ENCODE measurements at places on chromosomes 3 and 15.

DNA sequence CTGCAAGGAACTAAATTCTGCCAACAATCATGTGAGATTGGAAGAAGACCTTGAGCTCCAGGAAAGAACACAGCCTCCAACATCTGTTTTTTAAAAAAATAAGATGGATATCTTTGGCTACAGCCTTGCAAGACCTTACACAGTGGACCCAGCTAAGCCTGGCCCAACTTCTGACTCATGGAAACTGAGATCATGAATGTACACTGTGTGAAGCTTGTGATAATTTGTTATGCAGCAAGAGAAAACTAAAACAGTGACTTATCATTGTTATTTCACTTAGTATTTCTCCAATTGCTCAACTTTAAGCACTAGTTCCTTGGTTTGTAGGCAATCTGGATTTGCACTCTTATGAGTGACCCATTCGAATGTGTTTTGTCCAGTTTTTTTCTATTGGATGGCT, 29.3 kb downstream of the SHQ1 start:
- DNase-seq = no peak

DNA sequence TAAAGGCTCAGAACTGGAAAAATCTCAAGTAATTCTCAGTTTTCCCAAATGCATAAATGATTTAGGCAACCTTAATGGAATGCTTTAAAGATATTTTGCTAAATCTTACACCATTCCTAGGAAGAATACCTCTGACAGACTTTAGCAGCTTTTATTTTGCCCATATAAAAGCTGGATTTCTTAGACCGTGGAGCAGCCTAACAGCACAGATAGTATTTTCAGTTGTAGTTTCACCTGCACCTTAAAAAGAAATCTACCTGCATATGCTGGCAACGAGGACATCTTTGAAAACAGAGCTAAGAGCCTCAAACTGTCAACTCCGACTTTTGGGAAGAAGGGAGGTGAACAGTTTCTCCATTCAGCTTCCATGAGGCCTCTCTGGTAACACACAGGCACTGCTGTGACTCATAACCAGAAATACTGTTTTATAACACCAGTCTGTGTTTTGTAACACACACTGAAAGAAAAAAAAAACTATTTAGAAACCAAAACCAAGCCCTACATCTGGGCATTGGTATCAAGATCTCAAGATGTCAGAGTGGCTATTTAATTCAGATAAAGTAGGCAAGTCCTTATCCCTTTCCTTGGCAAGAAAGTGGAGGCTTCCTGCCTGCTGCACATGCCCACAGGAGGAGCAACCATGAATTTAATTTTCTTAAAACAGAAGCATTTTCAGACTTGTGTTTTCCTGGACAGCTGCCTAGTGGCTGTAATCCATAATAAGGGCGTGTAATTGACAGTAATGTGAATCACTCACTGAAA, 181.5 kb upstream of the ICE2 start:
- DNase-seq = no peak

GRCh38 chr3:118991775-118992174, 42.9 kb downstream of the IGSF11 start:
- DNase-seq = no peak

- no peak for DNase-seq
Observed at GRCh38 chr3:113234688-113235260, 23.4 kb downstream of the BOC start.

DNA sequence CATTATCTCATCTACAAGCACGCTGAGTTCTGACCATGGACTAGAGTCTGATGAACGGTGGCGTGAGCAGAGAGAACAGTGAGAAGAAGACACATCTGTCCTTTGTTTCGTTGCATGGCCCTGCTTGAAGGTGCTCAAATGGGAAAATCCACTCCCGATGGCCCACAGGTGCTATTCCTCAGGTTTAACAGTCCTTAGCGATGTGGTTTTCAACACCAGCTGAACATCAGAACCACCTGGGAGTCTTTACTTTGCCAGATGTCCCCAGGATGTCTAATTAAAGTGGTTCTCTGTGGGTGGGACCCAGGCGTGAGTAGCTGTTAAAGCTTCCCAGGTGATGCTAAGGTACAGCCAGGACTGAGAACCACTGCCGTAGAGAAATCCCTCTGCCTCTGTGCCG, 13.0 kb downstream of the ADAMTS17 start:
- no peak for DNase-seq

- no peak for DNase-seq
Observed at GRCh38 chr3:42264399-42265058, 1.5 kb downstream of the CCK start.

- no peak for DNase-seq
Observed at GRCh38 chr3:16474920-16475319, 38.6 kb downstream of the RFTN1 start.

GRCh38 chr3:109702252-109702651, 364.9 kb upstream of the DPPA4 start:
- peak; percentile 7 for DNase-seq

DNA sequence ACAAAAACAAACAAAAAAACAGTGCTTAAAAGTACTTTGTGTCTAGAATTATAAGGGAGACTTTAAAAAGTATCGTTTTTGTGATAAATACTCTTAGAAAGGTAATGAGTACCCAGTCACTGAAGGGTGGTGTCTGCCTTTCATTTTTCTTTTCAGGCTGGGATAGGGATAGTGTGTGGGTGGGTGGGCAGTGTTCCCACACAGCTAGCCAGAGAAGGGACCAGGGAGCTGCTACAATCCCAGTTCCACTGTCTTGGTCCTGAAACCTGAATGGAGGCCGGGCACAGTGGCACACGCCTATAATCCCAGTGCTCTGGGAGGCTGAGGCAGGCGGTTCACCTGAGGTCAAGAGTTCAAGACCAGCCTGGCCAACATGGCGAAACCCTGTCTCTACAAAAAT, 2.1 kb downstream of the GK5 start:
- DNase-seq = no peak

DNA sequence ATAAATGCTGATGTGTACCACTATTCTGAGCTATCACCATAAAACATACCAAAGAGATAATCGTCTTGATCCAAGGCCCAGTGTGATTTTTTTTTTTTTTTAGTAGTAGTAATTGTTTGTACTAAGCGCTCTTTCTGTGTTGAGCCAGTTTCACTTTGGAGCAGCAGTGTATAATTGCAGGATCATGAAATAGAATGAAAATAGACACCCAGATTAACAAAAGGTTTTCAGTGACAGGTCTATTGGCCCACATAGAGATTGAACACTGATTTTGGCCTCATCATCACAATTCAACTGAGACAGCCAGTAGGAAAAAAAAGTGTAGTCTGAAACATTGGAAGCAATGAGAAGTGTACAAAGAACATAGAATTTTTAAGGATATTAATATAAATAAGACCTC, 749.8 kb downstream of the NAALADL2 start:
- DNase-seq = no peak

DNA sequence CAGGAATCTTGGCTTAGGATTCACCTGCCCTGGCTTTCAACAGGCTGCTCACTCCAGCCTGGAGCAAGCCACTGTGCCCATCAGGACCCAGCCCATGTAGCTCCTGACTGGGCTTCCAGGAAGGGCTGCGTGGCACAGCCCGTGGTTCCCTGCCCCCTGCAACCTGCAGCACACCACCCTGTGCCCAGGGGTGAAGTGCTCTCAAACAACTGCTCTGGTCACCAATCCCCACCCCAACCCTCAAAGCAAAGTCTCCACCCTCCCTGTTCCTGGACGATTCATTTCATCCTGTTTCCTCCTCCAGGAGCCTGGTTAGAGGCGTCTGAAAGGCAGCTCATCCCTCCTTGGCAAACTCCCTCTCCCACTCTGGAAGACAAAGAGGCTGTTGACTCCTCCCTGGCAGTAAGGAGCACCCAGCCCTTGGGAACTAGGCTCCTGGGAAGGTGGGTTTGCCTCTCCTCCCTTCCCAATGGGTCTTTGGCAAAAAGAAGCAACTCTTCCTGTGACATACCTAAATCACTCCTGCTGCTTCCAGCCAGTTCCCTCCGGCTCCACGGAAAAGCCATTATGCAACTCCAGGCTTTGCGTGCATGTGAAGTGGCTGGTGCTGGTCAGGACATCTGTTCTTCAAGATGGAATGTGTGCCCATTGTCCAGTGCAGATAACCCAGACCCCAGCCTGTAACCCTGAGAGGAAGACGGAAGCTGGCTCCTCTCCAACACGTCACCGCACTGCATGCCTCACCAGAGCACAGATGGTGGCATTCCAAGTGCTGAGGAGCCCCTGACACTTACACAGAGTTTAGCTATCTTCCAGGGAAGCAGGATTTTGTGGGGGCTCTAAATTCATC, 29.1 kb upstream of the VIPR1 start:
- no peak for DNase-seq

DNA sequence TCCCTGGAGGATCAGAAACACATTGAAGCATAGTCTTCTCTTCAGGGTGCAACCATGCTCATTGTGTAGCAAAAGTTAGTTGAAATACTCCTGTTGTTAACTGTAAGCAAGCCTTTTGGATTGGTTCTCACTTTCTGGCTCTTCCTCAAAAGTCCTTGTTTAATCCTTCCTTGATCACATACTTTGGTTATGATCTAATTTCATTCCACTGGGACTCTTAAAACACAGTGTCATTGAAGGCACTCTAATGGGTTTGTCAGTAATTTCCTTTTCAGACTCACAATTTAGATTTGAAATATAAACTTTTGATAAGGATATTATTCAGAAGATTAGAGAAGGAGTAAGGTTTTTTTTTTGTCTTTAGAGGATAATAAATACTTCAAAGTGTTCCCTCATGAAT, 451.7 kb upstream of the SGO1 start:
- DNase-seq = no peak

- no peak for DNase-seq
Observed at GRCh38 chr3:66644549-66644948, 143.7 kb upstream of the LRIG1 start.

GRCh38 chr3:127171721-127172120, 21.2 kb upstream of the PRR23E start:
- DNase-seq = no peak

DNA sequence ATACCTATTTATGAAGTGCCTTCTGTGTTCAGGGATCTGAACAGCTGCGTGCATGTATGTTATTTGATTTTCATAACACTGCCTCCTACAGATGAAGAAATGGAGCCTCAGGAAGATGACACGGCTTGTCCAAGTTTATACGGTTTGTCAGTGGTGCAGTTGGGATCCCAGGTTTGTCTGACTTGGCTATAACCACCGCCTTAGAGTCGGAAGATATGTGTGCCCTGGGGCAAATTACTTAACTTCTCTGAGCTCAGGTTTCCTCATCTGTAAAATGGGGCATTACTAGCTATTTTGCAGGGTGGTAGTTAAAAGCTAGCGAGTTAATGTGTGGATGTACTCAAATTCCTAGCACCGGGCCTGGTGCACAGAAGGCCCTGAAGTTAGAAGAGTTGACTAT, 54.1 kb upstream of the ANP32A start:
- no peak for DNase-seq

GRCh38 chr3:99943931-99944761, 126.5 kb downstream of the CMSS1 start:
- no peak for DNase-seq

DNA sequence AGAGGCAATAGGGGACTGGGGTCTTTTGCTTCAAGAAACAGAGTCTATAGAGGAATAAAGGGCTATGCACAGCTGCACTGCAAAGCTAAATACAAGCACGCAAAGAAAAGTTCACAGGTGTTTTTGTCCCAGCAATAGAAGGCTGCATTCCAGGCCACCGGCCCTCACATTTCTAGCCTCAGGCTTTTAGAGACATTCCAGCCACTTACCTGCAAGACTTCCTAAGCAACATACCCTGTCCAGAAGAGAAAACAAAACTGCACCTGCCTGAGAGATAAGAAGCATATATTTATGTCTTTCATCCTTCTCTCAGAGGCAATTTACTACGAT, 220.5 kb downstream of the OPA1 start:
- no peak for DNase-seq

GRCh38 chr3:6821411-6821810, 39.5 kb upstream of the GRM7 start:
- no peak for DNase-seq

DNA sequence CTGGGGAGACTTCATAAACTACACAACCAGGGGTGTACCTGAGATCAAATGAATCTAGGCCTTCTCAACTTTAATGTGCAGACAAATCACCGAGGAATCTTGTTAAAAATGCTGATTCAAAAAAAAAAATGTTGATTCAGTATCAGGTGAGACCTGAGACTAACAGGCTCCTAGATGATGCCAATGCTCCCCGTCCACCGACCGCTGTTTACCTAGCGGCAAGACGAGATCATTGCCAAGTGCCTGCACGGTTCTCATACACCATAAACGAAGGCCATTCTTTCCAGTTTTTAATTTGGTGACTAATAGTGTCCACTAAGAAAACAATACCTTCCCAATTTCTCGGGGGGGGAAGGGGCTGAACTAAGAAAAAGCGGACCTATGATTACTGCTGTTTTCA, 2.5 kb upstream of the FSIP1 start:
- DNase-seq = no peak

DNA sequence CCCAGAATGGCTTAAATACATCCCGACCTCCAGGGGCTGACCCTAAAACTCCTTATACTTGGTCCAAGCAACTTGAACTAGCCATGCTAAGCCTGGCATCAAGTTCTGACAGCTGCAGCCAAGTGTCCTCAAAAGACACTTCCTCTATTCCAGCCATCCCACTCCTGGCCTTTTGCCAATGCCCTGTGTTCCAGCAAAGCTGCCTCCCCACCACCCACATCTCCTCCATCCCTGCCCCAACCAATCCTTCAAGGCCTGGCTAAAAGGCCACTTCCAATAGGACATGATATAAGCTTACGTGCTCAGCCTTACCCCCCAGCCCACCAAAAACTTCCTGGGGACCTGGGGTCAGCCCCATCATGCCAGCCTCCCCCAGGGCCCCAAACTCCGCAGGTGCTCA, 40.9 kb downstream of the SEMA3G start:
- no peak for DNase-seq

- no peak for DNase-seq
Observed at GRCh38 chr3:11290743-11291680, 18.8 kb downstream of the ATG7 start.

GRCh38 chr3:72657666-72658065, 190.6 kb downstream of the SHQ1 start:
- peak; percentile 31 for DNase-seq

- no peak for DNase-seq
Observed at GRCh38 chr15:84112025-84112424, 123.5 kb upstream of the GOLGA6L4 start.

GRCh38 chr15:49115062-49115461, 40.3 kb downstream of the COPS2 start:
- DNase-seq = no peak

DNA sequence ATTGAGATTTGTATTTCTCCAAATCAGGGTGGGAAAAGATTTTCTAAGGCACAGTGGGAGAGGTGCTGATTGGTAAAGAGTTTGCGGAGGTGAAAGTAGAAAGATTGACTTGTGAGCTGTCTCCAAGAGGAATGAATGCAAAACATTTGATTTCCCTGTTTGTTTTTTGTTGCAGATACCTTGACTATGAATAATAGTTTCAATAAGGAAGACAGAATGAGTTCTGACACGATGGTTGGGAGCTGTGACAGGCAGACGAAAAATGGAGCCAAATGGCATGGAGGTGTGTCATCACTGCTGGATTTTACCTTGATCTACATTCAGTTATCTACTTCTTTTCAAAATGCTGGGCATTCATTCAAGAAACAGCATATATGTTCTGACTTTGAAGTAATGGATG, 145.1 kb downstream of the NFKBIZ start:
- DNase-seq = no peak
